ENCODE measurements at places on chromosomes 3 and 15. TPM values are rescaled to one million over a fixed set of nuclear protein-coding genes. Genes with fewer than 3 reads are reported as not detected.

DNA sequence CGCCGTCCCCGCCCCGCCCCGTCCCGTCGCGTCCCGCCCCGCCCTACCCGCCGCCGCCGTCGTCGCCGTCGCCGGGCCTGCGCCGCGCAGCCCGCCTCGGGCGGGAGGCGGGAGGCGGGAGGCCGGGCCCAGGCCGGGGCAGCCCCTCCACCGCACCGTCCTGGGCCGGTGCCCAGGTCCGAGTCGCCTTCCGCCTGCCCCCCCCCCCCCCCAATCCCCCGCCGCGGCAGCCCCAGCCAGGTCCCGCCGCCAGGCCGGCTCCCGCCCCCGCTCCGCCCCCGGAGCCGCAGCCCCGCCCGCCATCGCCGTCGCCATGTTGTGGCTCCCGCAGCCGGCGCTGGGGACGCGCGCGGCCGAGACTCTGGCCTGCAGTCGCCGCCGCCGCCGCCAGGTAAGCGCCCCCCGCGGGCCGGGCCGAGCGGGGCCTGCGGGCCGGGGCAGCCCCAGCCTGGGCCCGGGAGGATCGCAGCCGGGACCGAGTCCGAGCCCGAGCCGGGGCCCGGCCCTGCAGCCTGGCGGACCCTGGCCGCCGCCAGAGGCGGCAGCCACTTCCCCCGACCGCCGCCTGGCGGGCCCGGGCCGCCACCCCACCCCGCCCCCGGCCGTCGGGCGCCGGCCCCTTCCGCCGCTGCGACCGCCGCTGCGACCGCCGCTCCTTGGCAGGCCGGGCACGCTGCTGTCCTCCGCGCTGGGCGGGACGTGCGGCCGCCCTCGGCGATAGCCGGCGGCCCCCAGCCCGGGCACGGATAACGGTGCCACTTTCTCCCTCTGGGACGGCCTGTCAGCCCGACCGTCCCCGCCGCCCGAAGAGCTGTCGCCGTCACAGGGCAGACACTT lies at the start of gene ZNF592:
Gene ZNF592 (plus strand): TSS at position 319 of the 837 bp plus-strand sequence. CDS start 34,084 bp downstream, outside the sequence.
- DNase-seq, result no peak

DNA sequence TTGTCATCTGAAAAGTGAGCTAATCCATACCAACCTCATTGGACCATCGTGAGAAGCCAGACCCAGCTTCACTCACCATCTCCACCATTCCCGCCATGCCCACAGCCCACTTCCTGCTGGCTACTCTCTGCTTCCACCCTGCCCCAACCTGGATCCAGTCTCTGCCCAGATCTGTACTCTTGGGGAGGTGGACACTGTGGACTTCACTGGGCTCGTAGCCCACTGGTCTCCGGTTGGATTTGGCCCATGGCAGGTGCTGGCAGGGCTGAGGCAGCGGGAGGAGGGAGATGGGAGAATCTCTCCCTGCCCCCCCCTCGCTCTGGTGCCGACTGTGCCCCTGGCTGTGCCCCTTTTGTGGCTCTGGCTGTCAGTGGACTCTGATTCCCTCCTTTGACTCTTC lies 193.8 kb downstream of the ABHD5 start:
- no peak for DNase-seq

DNA sequence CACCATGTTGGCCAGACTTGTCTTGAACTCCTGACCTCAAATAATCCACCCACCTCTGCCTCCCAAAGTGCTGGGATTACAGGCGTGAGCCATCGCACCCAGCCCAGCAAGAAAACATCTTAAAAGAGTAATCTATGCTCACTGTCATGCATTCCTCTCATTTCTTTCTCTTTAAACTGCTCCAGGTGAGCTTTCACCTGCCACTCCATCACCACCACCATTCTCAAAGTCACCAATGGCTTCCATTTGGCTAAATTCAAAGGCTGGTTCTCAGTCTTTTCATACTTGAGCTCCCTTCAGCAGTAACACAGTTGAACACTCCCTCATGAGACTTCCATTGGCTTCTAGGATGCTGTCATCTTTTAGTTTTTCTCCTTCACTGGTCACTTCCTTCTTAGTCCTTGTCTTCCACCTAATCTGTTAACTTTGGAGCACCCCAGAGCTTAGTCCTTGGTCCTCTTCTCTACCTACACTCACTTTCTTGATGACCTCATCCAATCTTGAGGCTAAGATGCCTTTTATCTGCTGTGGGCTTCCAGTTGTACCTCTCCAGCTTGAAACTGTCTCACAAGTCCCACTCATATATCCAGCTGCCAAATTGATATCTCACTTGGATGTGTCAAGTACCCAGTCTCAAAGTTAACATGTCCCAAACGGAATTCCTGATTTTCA lies 27.0 kb upstream of the ESYT3 start:
- no peak for DNase-seq

Gene FOXB1
- total RNA-seq, result not detected

DNA sequence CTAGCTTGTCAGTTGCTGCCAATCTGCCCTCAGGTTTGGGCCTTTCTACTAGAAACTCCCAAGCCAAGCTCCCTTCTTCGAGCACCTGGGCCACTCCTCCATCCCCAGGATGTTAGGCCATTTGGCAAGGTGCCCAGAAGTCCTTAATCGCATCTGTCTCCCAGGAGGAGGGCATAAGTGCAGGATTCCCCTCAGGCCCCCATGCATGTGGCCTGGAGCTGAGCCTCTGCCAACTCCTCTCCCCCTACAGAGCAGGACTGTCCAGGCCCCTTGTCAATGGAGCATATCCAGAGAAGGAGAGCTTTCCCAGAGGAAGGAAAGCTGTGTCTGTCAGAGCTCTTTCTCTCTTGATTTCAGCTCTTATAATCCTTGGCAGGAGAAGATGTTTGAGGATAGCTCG lies 182.6 kb upstream of the ROPN1 start:
- no peak for DNase-seq

GRCh38 chr3:174957551-174958001 lies 98.4 kb downstream of the NAALADL2 start:
- DNase-seq, result no peak

DNA sequence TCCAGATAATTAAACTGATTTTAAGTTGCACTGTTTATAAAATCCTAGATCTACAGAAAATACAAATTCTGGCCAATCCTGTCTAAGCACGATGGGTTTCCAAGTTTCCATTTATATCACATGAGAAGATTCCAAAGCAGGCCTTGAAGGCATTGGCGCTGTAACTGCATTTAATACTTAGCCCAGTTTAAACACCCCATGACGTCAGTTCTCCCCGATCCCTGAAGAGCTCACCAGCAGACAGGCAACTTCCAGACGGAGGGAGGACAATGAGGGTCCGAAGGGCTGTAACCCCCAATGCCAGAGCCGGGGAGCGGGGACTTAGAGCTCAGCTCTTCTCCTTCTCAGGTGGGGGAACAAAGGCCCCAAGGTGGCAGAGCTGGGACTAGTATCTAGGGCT lies 117.3 kb downstream of the XXYLT1 start:
- no peak for DNase-seq

Gene SOX14
- not detected for total RNA-seq

DNA sequence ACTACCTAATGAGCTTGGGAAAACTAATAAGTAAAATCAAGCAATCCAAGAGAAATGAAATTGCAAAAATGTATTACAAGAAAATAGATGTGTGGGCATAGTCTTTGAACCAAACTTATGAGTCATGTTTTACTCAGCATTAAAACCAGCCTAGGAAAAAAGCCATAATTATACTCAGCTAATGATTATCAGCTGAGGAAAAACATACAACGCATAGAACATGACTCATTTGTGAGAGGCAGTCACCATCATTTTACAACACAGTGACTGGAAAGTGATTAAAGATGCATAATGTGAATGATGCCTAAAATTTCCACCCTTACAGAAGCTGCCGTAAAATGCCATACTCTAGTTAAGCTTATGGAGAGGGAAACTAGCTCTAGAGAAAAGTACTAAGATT lies 238.0 kb upstream of the EOMES start:
- DNase-seq, result no peak

GRCh38 chr15:75695220-75695619 lies 17.4 kb downstream of the CSPG4 start:
- DNase-seq, result no peak

Gene HCN4
- not detected for total RNA-seq

DNA sequence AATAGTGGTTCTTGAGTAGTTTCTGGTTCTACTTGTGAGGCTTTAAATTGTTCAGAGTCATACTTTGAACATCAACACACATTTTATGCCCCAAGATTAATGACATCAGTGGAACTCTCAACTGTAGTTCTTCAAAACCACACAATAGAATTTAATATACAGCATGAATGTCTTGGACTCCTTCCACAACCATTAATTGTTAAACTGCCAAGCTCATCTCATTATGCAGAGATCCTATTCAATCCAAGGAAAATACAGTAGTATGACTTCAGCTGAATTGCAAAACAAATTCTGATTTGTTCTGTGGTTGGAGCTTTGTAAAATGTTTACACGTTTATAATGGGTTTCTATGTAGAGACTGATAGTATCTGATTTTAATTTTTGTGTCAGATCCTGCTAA lies 199.2 kb upstream of the SLC2A2 start:
- DNase-seq, result no peak

GRCh38 chr3:193677734-193678133 lies 84.7 kb downstream of the OPA1 start:
- DNase-seq, result no peak

GRCh38 chr3:49689046-49689907 lies at the start of the genes MST1 and RNF123:
MST1 (minus strand) TSS chr3:49689474; CDS start chr3:49688691, 783 bp downstream.
RNF123 (plus strand) TSS chr3:49689557; CDS start chr3:49691166, 1,609 bp downstream.
- no peak for DNase-seq

- DNase-seq, result no peak
Measured at GRCh38 chr15:70358871-70359647, 261.3 kb upstream of the TLE3 start.

DNA sequence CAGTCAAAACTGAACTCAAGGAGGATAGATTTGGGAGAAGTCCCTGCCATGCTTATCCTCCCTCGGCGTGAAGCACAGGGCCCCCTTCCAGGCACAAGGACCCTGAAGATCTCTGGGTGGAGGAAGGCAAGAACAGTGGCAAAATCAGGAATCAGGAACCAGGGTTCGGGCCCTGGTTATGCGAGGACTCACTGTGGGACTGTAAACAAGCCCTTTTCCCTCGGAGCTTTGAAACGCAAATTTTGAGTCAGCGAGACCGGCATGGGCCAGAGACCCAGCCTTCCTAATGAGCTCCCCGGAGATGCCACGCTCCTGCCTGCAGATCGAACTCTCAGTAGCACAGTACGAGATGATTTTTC lies 70.1 kb downstream of the SLC12A8 start:
- no peak for DNase-seq

- DNase-seq, result no peak
Measured at GRCh38 chr3:70096376-70097066, 97.0 kb downstream of the SAMMSON start.

Gene RTP1
- not detected for total RNA-seq

Gene CHRM5
- not detected for total RNA-seq

All from esophagus squamous epithelium (tissue), 5 donors.